ENCODE measurements at places on chromosomes 11 and 22. TPM values are rescaled to one million over a fixed set of nuclear protein-coding genes. Genes with fewer than 3 reads are reported as not detected.
A peak's percentile ranks its signal among the peaks of the same experiment; 100 is the strongest.

- no peak for DNase-seq
- no peak overlapping the region for H3K27ac ChIP-seq
- H3K4me1 ChIP-seq = peaks cover 2% of the 10 kb centered on the region
Observed at GRCh38 chr22:49677495-49677889, 150.2 kb downstream of the BRD1 start.

DNA sequence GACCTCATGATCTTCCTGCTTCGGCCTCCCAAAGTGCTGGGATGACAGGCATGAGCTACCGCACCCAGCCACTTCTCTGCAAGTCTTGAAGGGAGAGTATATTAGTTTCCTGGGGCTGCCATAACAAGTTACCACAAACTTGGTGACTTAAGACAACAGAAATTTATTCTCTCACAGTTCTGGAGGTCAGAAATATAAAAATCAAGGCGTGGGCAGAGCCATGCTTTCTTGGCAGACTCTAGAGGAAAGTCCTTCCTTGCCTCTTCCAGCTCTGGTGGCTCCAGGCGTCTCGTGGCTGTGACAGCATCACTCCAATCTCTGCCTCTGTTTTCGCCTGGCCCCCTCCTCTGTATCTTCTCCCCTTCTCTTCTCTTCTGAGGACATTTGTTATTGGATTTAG, 110.2 kb upstream of the NAV2 start:
- H3K27me3 ChIP-seq = no peaks in the 10 kb centered on the region
- no peak overlapping the region for H3K4me3 ChIP-seq
- H3K4me1 ChIP-seq = no peaks in the 10 kb centered on the region
- no peak for DNase-seq
- no peaks in the 10 kb centered on the region for H3K36me3 ChIP-seq

- no peak for DNase-seq
- peak overlapping the region; percentile 60 for H3K4me3 ChIP-seq
- peaks cover 16% of the 10 kb centered on the region for H3K27me3 ChIP-seq
- peak overlapping the region; percentile 5 for H3K27ac ChIP-seq
Observed at GRCh38 chr11:45179686-45180178, 33.3 kb downstream of the PRDM11 start.

- DNase-seq = no peak
- no peak overlapping the region for H3K4me3 ChIP-seq
- H3K27ac ChIP-seq = no peak overlapping the region
- H3K4me1 ChIP-seq = peaks cover 7% of the 10 kb centered on the region
Observed at GRCh38 chr11:129698212-129698611, 117.4 kb upstream of the TMEM45B start.

DNA sequence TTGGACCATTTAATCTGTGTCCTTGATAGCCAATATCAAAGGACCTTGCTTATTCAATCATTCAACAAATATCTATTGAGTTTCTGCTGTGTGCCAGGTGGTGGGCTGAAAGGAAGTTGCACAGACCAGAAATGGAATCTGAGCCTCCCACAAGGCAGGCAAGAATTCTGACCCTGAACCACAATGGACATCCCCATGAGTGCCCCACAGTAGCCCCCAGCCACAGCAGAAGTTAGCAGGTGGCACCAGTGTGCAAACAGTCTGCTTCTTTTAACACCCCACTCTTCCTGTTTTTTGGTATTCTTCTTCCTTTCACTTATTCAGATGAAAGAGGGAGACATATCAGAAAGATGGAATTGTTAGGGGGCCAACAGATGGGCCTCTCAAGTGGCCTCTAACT, 12.2 kb upstream of the SERPING1 start:
- H3K27ac ChIP-seq = no peak overlapping the region
- peaks cover 8% of the 10 kb centered on the region for H3K27me3 ChIP-seq
- no peak for DNase-seq
- no peak overlapping the region for H3K4me3 ChIP-seq
- no peaks in the 10 kb centered on the region for H3K36me3 ChIP-seq

Gene CYB5R3
- 61.3 TPM for total RNA-seq

- H3K27me3 ChIP-seq = no peaks in the 10 kb centered on the region
- H3K4me3 ChIP-seq = no peak overlapping the region
- no peaks in the 10 kb centered on the region for H3K36me3 ChIP-seq
- DNase-seq = no peak
- H3K4me1 ChIP-seq = no peaks in the 10 kb centered on the region
- no peak overlapping the region for H3K27ac ChIP-seq
Observed at GRCh38 chr11:106691807-106692365, 326.4 kb downstream of the GUCY1A2 start.

DNA sequence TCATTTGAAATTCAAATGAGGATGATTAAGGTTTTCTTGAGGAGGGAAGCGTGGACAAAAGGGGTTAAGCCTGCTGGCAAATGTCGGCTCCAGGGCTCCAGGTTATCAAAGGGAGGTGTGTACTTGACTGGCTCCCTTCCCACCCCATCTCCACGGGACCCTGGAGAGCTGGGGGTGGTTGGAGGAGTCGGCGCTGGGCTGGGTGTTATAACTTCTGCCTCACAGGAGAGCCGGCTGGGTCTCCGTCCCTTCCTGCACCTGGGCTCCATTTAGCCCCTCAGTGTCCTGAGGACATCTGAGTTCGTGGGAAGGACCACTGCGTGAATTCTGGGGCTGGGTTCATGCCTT, 15.6 kb downstream of the POU2F3 start:
- H3K27ac ChIP-seq = no peak overlapping the region
- no peak for DNase-seq
- H3K36me3 ChIP-seq = no peaks in the 10 kb centered on the region
- H3K4me3 ChIP-seq = no peak overlapping the region

DNA sequence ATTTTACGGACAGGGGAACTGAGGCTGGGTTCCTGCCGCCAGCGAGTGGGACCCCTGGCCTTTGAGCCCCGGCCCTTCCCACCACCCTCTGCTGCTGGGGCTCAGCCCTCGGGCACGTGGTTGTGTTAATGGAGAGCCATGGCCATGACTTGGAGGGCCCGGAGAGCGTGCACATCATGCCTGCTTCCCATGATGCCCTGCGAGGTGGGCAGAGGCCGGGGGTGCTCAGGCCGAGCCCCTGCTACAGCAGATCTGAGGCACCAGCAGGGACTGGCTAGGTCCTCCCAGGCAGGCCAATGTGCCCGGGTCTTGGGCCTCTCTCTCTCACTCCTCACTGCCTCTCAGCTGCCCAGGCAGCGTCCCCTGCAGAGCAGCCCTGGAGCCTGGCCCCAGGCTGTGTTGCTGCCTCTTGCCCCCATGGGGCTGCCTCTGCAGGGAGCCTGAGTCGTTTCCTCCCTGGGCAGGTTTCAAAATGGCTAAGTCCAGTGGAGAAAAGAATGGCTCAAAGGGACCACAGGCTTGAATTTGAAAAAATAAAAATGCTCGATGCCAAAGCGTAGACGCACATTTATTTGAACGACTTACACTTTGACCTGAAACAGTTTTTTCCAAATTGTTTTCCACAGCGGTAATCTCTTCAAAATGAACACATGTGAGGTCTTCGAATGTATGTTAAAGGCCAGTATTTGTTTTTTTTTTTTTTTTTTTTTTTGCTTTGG, 72.6 kb upstream of the CLDN5 start:
- H3K4me3 ChIP-seq = peak overlapping the region; percentile 82
- H3K27ac ChIP-seq = peak overlapping the region; percentile 96
- peaks cover 22% of the 10 kb centered on the region for H3K4me1 ChIP-seq
- H3K27me3 ChIP-seq = no peaks in the 10 kb centered on the region

Gene RHOD
- total RNA-seq = 0.39 TPM

Gene NLRP6
- 34.0 TPM for total RNA-seq
